ENCODE measurements at places on chromosomes 2 and 18.

DNA sequence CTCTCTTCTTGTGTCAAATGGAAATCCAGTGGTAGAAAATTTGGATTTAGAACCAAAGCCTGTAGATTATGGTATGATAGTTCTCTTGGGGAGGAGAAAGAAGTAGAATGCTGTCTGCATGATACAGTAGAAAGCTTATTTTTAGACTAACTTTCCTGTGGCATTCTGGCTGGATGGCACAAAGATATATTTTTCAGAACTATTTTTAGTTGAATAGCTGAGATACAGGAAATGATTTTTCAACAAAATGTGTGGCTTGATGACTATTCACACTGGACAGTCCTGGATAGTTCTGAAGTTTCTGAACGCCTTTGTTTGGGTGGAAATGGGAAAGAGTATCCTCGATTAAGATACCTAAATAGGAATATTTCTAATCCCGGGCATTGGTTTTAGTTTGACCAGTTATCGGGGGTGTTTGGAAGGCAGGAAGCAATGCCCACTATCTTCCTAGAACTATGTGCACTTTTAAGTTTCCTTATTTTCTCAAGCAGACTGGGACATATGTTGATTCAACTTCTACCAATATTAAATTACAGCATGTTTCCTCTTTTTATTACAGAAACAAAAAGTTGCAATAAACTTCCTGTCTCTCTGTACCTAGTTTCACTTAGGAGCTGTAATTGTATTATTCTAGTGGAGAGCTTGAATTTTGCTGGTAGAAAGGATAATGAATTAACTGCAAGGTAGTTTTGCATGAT is 32.1 kb downstream of the GDF7 start:
- H3K4me1 ChIP-seq, result no peaks in the 10 kb centered on the region
- DNase-seq, result no peak
- no peaks in the 10 kb centered on the region for H3K27me3 ChIP-seq

DNA sequence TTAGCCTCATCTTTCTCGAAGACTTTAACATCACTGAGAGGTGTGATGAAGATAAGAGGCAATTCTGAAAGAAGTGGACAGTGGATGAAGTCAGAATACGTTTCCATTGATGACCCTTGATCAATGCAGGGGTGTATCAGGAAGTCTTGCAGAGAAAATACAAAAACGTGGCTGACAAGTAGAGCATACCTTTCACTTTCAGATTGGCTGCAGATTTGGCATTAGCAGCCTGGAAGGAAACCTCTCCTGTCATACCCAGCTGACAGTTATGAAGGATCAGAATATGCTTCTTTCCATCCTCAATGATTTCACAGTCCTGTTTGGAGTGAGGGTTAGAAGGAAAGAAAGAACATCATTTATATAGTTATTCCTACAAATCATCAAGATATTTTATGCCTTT is 152.5 kb downstream of the PLEKHA3 start:
- no peak overlapping the region for H3K4me3 ChIP-seq
- no peaks in the 10 kb centered on the region for H3K4me1 ChIP-seq
- H3K27ac ChIP-seq, result no peak overlapping the region
- no peak for DNase-seq

GRCh38 chr2:33304032-33304864 is 172.2 kb upstream of the RASGRP3 start:
- no peaks in the 10 kb centered on the region for H3K27me3 ChIP-seq
- H3K27ac ChIP-seq, result no peak overlapping the region
- no peaks in the 10 kb centered on the region for H3K4me1 ChIP-seq

DNA sequence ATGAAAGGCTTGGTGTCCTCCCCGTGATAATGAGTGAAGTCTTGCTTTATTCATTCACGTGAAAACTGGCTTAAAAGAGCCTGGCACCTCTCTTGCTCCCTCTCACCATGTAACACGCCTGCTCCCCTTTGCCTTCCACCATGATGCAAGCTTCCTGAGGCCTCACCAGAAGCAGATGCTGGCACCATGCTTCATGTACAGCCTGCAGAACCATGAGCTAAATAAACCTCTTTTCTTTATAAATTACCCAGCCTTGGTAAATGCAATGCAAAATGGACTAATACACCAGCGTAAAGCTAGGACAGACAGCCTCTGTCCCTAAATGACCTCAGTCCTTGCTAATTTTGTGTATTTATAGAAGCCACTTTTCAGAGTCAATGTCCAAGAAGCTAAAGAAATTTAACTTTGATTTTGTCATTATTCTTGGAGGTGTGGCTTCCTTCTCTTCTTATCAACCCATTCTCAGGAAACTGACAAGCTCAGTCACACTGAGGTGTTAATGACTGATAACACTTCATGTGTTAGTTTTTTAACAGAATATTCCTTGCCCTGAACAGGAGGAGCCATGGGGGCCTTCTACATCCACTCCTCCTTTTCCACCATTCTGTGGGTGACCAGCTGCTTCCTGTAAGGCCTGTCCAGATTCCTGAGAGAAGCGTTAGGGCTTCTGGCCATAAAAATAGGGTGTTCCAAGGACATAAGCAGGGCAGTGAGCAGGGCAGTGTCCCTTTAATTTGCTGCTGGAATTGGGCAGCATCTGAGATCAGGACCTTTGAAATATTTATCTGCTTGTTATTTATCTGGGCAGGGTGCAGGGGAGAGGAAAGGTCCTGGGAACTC is 38.0 kb upstream of the EPAS1 start:
- H3K4me3 ChIP-seq, result no peak overlapping the region
- no peak for DNase-seq
- H3K4me1 ChIP-seq, result no peaks in the 10 kb centered on the region
- no peaks in the 10 kb centered on the region for H3K27me3 ChIP-seq
- no peak overlapping the region for H3K27ac ChIP-seq

DNA sequence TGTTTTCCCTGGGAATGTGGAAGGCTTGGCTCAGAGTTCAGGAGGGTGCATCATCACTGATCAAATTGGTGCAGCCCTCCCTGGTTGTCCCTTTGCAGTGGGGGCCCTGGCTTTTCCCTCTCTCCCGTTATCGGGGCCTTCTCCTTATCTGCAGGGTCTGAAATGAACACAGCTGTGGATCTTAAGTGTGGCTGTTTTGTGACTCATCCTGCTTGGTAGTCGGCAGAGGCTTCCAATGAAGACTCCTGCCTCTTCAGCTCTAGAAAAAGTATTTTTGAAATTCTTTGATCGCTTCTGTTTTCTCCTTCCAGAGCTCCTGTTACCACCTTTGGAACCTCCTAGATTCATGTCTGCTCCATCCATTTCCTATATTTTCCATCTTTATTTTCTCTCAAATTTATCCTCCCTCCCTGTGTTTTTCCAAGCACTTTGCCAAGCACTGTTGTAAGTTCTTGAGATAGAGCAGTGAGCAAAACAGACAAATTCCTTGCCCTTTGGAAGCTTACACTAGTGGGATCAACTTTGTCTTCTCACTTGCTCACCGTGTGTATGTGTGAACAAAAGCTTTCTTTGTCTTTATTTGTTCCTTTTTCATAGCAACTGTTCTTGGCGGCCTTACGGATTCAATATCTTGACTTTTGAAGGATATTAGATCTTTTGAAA is 45.7 kb downstream of the RALB start:
- H3K4me1 ChIP-seq, result peaks cover 6% of the 10 kb centered on the region
- DNase-seq, result no peak
- no peak overlapping the region for H3K27ac ChIP-seq

DNA sequence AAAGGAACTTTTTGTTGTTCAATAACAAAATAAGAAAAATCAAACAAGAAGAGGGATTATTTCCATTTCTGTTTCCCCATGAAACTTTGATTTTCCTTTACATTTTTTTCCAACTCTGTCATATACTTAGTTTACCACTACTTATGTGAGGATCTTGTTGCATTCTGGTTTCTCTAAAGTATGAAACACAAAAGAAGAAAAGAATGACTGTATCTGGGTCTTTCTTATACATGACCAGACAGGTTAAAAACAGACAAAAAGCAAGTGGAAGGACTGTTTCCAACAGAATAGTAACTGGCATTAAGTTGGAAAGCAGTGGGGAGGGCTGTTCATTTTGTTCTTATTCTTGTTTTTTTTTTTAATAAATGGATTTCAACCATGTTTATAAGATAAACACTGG is 1207.8 kb upstream of the FAM98A start:
- DNase-seq, result no peak
- H3K4me3 ChIP-seq, result no peak overlapping the region
- H3K27me3 ChIP-seq, result no peaks in the 10 kb centered on the region
- H3K4me1 ChIP-seq, result no peaks in the 10 kb centered on the region
- no peaks in the 10 kb centered on the region for H3K36me3 ChIP-seq

DNA sequence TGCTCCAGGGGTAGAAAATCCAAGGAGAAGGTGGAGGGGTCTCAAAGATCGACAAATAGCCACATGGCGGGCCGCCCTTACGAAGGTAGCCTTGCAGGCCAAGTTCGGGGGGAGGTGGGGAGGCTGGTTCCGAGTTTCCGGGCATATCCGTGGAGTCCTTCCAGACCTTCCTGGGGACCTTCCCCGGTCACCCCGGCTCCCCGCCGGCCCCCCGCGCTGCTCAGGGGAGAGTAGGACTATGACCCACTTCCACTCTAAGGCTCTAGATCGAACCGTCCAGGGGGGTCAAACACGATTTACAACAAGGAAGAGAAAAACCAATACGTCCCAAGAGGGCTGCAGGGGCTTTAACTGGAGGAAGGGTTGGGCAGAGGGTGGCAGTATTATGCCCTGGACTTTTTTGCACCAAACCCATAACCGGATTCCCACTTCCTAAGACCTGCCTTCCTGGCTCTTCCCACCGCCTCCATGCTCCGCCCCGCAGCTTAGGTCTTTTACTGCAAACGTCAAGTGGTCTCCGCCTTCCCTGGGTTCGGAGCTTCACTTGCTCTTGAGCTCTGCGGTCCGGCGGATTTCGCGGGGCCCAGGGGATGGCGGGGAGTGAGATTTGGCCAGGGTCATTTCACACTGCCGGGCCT is 779 bp upstream of the LYPD6 start:
- peak overlapping the region; percentile 20 for H3K4me3 ChIP-seq
- H3K4me1 ChIP-seq, result peaks cover 6% of the 10 kb centered on the region
- H3K27ac ChIP-seq, result no peak overlapping the region
- no peaks in the 10 kb centered on the region for H3K36me3 ChIP-seq
- DNase-seq, result no peak

DNA sequence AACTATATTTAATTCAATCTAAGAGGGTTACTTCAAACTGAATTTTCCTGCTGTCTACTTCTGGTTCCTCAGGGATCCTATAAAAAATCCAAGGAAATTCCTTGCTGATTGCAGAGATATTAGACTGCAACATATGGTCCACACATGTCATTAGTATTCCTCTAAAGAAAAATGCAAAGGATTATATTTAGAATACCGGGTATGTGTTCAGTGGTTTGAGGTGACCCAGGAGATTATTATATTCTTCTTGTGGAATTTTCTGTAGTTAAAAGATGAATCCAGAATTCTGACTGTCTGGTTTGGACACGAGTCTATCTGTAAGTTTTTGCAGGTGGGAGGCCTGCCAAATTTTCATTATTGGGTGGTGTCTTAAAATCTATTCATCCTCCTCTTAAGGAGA is 18.2 kb downstream of the HOXD1 start:
- H3K4me3 ChIP-seq, result no peak overlapping the region
- H3K4me1 ChIP-seq, result no peaks in the 10 kb centered on the region
- H3K36me3 ChIP-seq, result no peaks in the 10 kb centered on the region
- H3K27ac ChIP-seq, result no peak overlapping the region
- no peak for DNase-seq

DNA sequence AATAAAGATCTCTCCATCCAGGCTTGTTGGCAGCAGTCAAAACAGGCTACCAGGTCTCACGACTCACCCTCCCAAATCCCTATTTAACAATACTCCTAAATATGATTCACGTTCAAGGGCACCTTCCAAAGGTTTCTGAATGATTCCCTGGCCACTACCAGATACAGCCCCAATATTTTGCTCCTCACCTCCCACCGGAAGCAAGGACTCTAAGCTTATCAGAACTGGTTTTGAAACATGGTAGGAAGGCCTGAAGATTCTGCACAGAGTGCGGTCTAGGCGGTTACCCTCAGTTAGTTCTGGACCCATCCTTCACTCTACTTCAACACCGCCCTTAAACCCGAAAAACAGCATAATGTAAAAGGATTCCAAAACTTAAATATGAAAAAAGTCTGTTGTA is 5.2 kb downstream of the PPP4R1 start:
- H3K27ac ChIP-seq, result no peak overlapping the region
- peaks cover 4% of the 10 kb centered on the region for H3K36me3 ChIP-seq
- no peaks in the 10 kb centered on the region for H3K27me3 ChIP-seq

GRCh38 chr2:176683618-176684111 is 414.4 kb downstream of the MTX2 start:
- no peak overlapping the region for H3K4me3 ChIP-seq
- H3K27ac ChIP-seq, result no peak overlapping the region
- no peaks in the 10 kb centered on the region for H3K4me1 ChIP-seq
- no peaks in the 10 kb centered on the region for H3K36me3 ChIP-seq
- H3K27me3 ChIP-seq, result peaks cover 60% of the 10 kb centered on the region
- DNase-seq, result no peak

- no peaks in the 10 kb centered on the region for H3K27me3 ChIP-seq
- H3K4me1 ChIP-seq, result no peaks in the 10 kb centered on the region
- no peak overlapping the region for H3K27ac ChIP-seq
- DNase-seq, result no peak
- H3K4me3 ChIP-seq, result no peak overlapping the region
Measured at GRCh38 chr2:44441200-44441599, 79.5 kb downstream of the CAMKMT start.
